ENCODE measurements at places on chromosomes 4 and X. TPM values are rescaled to one million over a fixed set of nuclear protein-coding genes. Genes with fewer than 3 reads are reported as not detected.
A peak's percentile ranks its signal among the peaks of the same experiment; 100 is the strongest.

GRCh38 chr4:139712882-139713281 is 47.3 kb downstream of the MGST2 start:
- DNase-seq, result no peak

GRCh38 chr4:7434766-7435150 is at the start of gene PSAPL1:
Gene PSAPL1, minus strand, starts transcription at chr4:7434930. Its CDS starts 51 bp downstream, at chr4:7434879.
- DNase-seq, result peak; percentile 39

DNA sequence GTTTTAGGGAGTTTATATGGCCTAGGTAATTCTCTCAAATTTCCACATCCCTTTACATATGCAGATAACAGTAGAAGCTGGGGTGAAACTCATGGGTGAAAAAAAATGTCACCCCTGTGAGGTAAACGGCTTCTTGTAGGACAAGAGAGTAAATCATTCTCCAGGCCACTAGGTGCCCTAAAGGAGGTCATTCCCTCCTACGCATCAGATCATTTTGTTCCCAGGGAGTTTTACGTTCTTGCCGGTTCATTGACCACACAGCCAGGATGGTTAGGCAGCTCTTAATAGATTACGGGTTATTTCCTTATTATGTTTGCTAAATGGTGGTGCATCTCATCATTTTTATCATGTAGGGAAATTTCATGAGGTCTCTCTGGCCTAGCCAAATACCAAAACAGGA is 225.8 kb upstream of the NOCT start:
- DNase-seq, result no peak

Gene DAPP1
- 60.6 TPM for total RNA-seq

Gene GSPT2
- 4.1 TPM for total RNA-seq

Gene HTN3
- total RNA-seq, result not detected

Gene XAGE1A
- total RNA-seq, result not detected

Gene GALNTL6
- total RNA-seq, result not detected

Gene GAGE1
- total RNA-seq, result not detected

Measured in foreskin keratinocyte (primary cell).